AG20443 (cell line): ENCODE measurements at places on chromosomes 4 and X.
A peak's percentile ranks its signal among the peaks of the same experiment; 100 is the strongest.

- no peak for DNase-seq
These were observed 438.2 kb upstream of the PCDH7 start for GRCh38 chr4:30281986-30282385.

DNA sequence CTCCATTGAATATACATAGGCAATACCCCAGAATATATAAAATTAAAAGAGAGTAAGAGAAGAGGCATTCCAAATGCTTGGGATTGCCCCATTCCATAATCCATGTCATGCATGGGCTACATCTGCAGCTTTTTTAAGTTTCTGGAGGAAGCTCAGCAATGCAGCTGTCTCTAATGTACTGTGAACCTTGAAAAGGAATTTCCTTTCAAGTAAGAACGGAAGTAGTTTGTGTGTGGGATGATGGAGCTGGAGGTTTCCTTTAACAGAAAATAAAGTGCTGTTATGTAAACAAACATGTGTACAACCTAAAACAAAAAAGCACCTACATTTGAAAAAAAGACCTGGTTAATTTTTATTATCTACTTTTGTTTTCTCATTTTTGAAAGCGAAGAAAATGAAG lies 303.5 kb downstream of the BMPR1B start:
- DNase-seq: no peak

GRCh38 chr4:155509555-155509954 lies 132.8 kb upstream of the MAP9 start:
- peak; percentile 7 for DNase-seq

- no peak for DNase-seq
These were observed 349.7 kb upstream of the GALNT7 start for GRCh38 chr4:172818901-172819300.

- DNase-seq: no peak
These were observed 111.8 kb downstream of the TRAPPC11 start for GRCh38 chr4:183770906-183771305.

GRCh38 chrX:134753718-134754008 lies 95.4 kb upstream of the PLAC1 start:
- DNase-seq: peak; percentile 31

- DNase-seq: no peak
These were observed 1569.7 kb upstream of the IGFBP7 start for GRCh38 chr4:58679886-58680285.

DNA sequence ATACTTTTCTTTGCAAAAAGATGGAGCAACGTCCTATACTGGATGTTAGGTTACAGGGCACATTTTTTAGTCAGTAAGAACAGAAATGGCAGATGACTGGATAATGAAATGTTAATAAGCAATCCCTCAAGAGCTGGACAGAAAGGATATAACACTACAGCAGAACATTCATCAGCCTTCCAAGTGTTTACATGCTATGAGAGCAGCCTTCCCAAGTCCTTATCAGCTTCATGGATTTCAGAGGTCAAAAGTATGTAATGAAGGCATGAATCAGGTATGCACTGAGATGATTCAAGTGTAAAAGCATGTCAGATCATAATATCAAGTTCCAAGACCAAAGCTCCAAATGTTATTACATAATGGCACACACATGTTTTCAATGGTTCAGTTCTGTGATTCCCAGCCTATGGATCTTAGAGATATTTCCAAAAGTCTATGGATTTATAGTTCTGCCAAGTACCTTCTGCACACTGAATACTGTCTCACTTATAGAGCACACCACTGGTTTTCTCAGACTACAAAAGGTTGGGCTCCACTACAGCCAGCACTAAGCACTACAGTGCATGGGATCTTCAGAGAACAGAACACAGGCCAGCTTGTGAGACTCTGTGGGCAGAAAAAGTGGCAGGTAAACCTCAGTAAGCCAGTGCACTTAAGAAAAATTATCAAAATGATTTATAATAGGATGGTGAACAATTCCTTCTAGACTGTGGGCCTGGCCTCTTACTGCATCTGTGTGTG lies 49.2 kb downstream of the GPC4 start:
- peak; percentile 9 for DNase-seq

DNA sequence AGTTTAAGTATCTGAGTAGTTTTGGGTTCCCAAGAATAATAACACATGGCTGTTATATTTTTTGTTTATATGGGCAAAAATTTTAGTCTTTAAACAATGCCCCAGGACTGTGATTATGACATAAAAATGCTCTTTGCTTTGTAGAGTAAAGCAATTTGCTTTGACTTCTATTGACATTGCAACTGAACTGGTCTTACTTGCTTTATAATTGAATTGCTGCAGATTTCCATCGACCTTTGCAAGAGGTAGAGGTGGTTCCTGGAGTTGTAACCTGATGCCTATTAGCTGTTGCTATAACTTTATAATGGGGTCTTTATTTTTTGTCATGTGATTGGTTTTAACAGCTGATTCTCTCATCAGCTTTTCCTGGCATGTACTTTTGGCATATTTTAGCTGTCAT lies 302.9 kb downstream of the ARHGAP10 start:
- no peak for DNase-seq

GRCh38 chr4:81523672-81524327 lies 52.1 kb upstream of the RASGEF1B start:
- DNase-seq: no peak
